ENCODE measurements at places on chromosomes 13 and 19. TPM values are rescaled to one million over a fixed set of nuclear protein-coding genes. Genes with fewer than 3 reads are reported as not detected.

The SIGLEC9 gene
- total RNA-seq: 1.1 TPM

The C19orf85 gene
- 0.29 TPM for total RNA-seq

The ZNF701 gene
- 3.2 TPM for total RNA-seq

The MAST3 gene
- 7.2 TPM for total RNA-seq

The IQCN gene
- total RNA-seq: not detected

The KCNJ14 gene
- under 0.01 TPM for total RNA-seq

The FCER2 gene
- total RNA-seq: not detected

The NOTCH3 gene
- 12.2 TPM for total RNA-seq

The EPSTI1 gene
- 3.2 TPM for total RNA-seq

The SPRED3 gene
- total RNA-seq: 1.7 TPM

The NCAN gene
- not detected for total RNA-seq

The MAP4K1 gene
- not detected for total RNA-seq

The SMIM17 gene
- total RNA-seq: 0.18 TPM

The CCNE1 gene
- total RNA-seq: 7.5 TPM

The RFPL4AL1 gene
- total RNA-seq: not detected

The IFNL1 gene
- total RNA-seq: not detected

The ICAM5 gene
- 4.3 TPM for total RNA-seq

The FGF22 gene
- not detected for total RNA-seq

The CALR3 gene
- not detected for total RNA-seq

The LGALS14 gene
- not detected for total RNA-seq

The CRX gene
- total RNA-seq: not detected

The FCAR gene
- not detected for total RNA-seq

The GYS1 gene
- 38.1 TPM for total RNA-seq

The FDX2 gene
- 53.9 TPM for total RNA-seq

The LONP1 gene
- total RNA-seq: 148 TPM

The POSTN gene
- total RNA-seq: 194 TPM

The DUXA gene
- not detected for total RNA-seq

The COPE gene
- 503 TPM for total RNA-seq

The HSPB6 gene
- total RNA-seq: 41.2 TPM

The SYCN gene
- total RNA-seq: not detected

The ZNF177 gene
- 0.71 TPM for total RNA-seq

The KASH5 gene
- not detected for total RNA-seq

The BRCA2 gene
- total RNA-seq: 3.2 TPM

The COL5A3 gene
- 0.53 TPM for total RNA-seq

The DMKN gene
- 11.0 TPM for total RNA-seq

The ZIC5 gene
- total RNA-seq: not detected

The CACNG7 gene
- total RNA-seq: not detected

The CYP4F11 gene
- not detected for total RNA-seq

The SBK3 gene
- total RNA-seq: 0.58 TPM

The TNFRSF19 gene
- total RNA-seq: 94.1 TPM

The GNG7 gene
- total RNA-seq: under 0.01 TPM

The SHISA7 gene
- total RNA-seq: not detected

The GRK1 gene
- not detected for total RNA-seq

The NFILZ gene
- total RNA-seq: not detected

The ATP1A3 gene
- total RNA-seq: 0.29 TPM

The ZNF554 gene
- total RNA-seq: 1.4 TPM

The ERICH4 gene
- not detected for total RNA-seq

The TLE2 gene
- total RNA-seq: 1.9 TPM

The EMC10 gene
- 98.9 TPM for total RNA-seq

The RAB4B gene
- total RNA-seq: 38.6 TPM

The PRR22 gene
- not detected for total RNA-seq

The ZNF90 gene
- 0.89 TPM for total RNA-seq

The CACNA1A gene
- total RNA-seq: 0.53 TPM

The HIF3A gene
- total RNA-seq: 6.0 TPM

The PSG4 gene
- 1.1 TPM for total RNA-seq

All from myometrial cell (primary cell).